Stimulated activated CD4-positive, alpha-beta T cell treated with anti-CD3 and anti-CD28 coated beads, TNF-alpha, amount 100 ng/mL, for 48 hours (primary cell): ENCODE measurements at places on chromosomes 12 and 14.

DNA sequence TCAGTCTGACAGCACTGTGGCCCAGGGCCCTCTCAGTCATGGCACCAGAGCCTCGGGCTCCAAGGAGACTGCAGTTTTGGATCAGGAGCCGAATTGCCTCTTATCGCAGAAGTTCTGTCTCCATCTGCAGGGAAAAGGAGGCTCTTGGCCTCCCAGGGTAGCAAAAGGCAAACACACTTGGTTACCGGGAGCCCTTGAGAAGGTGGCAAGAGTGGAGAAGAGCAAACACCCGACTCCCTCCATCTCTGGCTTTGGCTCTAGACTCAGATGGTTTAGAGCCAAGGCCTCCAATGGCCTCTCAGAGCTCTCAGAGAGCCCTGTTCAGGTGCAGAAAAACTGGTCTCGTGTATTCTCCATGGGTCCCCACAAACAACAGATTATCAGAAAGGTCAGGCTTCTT is 44.6 kb downstream of the NINJ2 start:
- no peak for DNase-seq

GRCh38 chr12:20489645-20490044 is 121.3 kb downstream of the PDE3A start:
- no peak for DNase-seq

DNA sequence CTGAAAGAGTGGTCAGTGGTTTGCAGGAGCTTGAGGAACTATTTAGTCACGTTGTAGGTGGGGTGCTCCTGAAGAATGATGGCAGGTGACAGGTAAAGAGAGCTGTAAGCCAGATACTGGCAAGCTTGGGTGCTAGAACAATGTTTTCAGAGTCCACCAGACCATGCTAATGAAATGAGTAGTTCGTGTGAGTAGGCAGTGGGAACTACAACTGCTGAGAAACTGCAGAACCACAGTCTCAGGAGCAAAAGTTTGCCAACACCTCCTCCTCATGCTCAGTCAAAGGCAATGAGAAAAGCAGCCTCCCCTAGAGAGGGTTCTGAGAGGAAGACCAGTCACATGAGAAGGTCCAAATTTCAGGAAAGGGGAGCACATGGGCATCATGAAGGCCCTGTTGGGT is 91.3 kb downstream of the PRKD1 start:
- DNase-seq = no peak

- DNase-seq = no peak
Measured at GRCh38 chr14:59116984-59117415, 71.5 kb upstream of the DAAM1 start.

- no peak for DNase-seq
Measured at GRCh38 chr14:47277703-47278102, 397.7 kb downstream of the MDGA2 start.

DNA sequence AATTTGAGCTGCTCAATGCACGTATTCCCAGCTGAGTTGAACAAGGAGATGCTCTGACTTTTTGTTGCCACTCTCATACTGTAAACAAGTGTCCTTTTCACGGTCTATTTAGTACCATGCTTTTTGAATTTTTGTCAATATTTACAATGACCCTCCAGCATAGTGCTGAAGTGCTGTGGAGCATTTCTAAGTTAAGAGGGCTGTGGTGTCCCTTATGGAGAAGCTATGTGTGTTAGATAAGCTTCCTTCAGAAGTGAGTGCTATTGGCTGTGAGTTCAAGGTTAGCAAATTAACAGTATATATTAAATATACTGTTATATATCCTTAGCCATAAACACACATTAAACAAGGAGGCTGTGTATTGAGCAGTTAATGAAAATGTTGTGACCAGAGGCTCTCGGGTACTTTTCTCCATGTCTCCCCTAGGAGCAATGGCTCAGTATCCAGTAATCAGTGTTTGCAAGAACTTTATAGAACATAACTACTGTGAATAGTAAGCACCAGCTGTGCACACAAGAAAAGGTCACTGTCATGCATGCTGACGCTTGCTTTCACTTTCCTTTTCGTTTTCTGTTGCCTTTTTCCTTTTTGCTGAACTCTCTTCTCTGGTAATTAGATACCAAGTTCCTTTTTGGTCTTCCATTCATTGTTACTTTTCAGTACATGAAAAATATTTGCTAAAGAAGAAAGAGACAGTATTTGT is 187.2 kb upstream of the NEDD1 start:
- DNase-seq = no peak

GRCh38 chr14:31057035-31057434 is 30.9 kb upstream of the STRN3 start:
- DNase-seq = no peak

DNA sequence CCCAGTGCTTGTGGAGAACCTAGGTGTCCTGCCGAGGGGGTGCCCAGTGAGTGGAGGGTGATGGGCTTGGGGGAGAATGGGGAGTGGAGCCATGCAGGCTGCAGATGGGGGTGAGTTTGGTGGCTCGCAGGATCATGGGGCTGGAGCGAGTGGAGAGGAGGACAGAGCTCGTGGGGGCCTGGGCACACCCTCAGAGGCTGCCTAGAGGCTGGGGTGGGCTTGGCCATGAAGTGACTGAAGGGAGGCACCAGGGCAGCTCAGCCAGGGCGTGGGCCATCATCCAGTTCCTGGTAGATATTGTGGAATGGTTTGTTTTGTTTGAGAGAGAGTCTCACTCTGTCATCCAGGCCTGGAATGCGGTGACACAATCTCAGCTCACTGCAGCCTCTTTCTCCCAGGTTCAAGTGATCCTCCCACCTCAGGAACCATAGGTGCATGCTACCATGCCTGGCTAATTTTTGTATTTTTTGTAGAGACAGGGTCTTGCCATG is 43.4 kb upstream of the AMN start:
- DNase-seq = no peak

GRCh38 chr12:32558903-32559302 is 120.2 kb upstream of the DNM1L start:
- DNase-seq = no peak

DNA sequence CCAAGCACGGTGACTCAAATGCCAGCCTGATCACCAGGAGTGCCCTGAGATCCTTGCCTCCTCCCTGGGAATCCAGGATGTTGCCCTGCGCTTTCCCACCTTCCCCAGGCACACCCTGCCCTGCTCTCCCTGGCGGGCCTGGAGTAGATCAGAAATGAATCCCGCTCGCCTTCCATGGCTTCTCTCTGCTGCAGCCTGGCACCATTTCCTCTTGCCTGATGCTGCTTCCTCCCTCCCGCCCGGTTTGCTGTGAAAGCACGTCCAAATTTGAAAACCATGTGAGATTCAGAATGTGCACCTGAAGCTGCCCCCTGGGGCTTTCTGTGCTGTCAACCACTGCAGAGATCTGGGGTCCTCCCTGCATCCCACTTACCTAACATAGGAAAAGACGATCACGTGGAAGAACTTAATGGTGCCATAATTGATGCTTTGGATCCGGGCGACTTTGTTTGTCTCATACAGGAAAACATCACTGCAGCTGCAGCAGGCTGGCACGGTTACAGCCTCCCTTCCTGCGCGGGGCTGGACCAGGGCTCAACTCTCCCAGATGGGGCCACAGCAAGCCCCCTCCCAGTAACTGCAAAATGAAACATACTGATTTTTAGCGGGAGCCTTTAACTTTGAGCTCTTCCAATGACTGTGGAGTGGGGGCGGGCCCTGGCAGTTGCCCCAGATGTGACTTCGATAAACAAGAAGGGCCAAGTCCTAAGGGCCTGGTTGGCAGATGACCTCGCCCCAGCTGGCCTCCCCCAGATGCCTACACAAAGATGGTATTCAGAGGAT is 24.9 kb upstream of the C12orf76 start:
- no peak for DNase-seq

GRCh38 chr12:106586278-106586802 is 3.5 kb downstream of the RFX4 start:
- no peak for DNase-seq

DNA sequence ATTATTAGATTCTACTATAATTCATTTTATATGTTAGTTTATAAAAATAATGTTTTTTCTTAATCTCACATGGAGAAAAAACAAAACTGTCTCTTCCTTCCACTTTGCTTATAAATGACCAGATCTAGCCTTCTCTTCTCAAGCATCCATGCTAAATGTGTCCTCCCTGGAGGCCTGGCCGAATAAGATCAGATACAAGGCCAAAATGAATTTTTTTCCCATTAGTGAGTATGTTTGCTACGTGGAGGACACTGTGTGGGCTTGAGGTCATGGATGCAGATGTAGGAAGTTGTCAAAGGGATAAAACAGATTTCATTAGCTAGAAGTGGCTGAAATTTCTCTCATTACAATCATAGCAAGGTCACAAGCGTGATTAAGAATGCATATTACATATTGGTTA is 1244.9 kb upstream of the SEL1L start:
- DNase-seq = no peak

GRCh38 chr12:56163533-56164344 is 5.6 kb downstream of the MYL6 start:
- no peak for DNase-seq

- no peak for DNase-seq
Measured at GRCh38 chr14:33728010-33728498, 222.8 kb downstream of the EGLN3 start.

DNA sequence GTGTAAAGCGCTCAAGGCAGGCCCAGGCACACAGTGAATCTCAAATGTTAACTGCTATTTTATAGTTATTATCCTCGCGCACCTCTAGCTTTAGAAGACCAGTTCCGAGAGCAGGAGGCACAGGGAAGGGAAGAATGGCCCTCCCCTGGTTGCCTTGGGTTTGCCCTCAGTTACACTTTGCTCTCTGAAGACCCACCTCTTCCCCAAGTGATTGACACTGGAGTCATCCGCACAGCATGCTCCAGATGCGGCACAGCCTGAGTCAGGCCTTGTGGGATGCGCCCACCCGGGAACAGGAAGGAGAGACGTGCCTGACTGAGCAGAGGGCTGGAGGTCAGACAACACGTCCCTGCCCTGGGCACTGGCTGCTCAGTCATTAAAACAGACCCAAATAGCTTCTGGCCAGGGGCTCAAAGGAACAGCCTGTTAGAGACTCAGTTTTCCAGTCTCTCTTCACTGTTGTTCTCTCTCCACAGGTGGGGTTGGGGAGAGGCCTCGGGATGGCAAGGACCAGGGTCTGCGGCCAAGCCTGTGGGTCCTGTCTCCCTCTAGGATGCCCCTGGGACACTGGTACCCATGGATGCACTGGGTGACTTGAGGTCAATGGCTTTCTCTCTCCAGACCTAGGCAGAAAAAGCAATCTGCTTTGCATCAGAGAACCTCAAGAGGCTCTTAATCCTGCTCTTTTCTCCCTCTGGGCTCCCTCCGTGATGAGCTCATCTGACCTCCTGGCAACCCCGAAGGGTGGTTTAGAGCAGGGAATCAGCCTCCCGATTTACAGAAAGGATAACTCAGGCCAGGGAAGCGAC is 13.6 kb upstream of the MLXIP start:
- DNase-seq = no peak

DNA sequence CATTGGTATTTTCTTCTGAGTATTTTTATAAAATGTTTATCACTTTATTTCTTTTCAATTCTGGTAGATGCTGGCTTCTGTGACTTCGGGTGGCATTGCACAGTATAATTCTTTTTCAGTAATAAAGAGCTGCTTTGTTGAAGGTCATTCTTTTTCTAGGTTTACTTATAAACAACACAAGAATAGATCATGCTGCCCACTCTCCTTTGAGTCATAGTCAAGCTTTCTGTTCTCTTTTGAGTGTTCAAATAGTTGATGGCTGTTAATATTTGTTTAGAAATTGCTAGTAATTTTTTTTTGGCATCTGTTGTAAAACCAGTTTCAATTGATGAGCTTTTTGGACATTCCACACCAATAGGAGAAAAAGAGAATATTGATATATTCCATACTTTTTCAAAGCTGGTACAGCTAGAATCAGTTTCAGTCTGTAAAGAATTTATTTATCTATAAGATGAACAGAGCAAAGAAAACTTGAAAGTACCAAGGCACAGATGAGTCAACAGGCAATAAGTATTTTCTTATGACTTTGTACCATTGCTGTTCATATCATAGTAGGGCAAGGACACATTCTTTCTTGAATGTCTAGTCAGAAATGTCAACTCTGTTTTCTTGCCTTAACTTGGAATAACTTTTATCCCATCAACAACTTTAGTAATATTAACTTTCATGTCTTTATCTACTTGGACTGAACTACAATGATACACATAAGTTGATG is 513.0 kb upstream of the SEL1L start:
- no peak for DNase-seq

- no peak for DNase-seq
Measured at GRCh38 chr12:82149045-82149444, 209.1 kb downstream of the CCDC59 start.

GRCh38 chr12:32010631-32011336 is 51.6 kb downstream of the RESF1 start:
- no peak for DNase-seq

GRCh38 chr12:75959060-75959459 is 72.5 kb downstream of the PHLDA1 start:
- no peak for DNase-seq

DNA sequence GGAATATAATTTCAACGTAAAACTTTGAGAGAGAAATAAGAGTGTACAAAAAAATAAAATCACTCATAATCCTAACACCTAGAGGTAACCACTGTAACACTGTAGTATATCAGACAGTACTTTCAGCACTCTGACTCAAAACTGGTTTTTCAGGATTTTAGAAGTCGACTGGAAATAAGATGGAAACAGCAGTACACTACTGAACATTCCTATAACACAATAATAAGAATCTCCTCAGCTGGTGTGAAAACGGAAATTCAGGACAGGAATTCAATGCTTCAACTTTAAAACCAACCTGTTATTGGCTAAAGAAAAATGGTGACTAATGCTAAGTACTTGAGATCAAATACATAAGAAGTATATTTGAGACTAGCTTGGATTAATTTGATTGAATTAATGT is 12.3 kb upstream of the PITPNM2 start:
- DNase-seq = no peak

DNA sequence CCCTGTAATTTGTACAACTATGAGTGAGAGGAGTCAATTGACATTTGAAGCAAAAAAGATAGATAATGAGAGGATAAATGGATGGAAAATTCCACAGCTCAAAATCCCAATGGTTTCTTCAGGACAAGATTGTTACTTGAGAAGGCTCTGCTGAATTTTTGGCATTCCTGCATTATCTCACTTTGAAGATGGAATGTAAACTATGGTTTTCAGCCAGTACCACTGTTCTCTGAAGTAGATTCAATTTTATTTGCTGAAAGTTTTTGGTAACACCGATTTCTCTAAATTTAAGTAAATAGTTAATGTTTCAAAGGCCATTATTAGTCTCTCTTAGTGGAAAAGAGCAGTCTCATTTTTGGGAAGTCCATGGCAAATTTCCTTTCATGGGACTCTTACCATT is 121.9 kb upstream of the SLC38A2 start:
- no peak for DNase-seq
